ENCODE measurements at places on chromosomes 5 and 9.

DNA sequence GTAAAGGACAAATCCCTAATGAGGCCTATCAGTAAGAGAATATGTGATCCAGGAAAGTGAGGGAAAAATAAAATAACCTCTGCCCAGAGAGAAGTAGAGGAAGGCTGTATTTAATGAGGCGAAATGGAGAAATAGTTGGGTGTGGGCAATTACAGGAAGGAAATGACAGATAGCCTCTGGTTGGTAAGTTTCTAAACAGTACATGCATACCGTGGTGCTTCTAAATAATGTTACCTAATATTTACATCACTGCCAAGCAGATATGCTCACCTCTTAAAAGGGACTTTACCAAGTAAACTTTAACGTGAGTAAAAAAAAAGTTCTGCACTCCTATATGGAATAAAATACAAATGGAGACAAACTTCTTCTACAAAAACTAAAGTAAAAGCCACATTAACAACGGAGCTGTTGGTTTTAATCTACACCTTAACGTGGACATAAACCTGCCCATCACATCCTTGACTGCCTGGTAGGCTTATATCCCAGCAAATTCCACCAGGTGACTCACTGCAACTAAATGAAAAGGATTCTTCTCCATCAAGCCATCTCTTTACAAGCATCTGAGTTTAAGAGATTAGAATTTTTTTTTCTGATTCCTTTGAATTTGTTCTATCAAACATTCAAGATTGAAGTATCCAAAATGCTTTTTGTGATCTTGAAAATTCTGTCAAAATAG lies 12.4 kb downstream of the NFIL3 start:
- DNase-seq: no peak

- DNase-seq: no peak
Measured at GRCh38 chr5:12910641-12911040, 1006.4 kb upstream of the CTNND2 start.

- DNase-seq: no peak
Measured at GRCh38 chr5:143986516-143987212, 174.7 kb downstream of the HMHB1 start.

- DNase-seq: no peak
Measured at GRCh38 chr9:118321788-118322187, 617.6 kb downstream of the TLR4 start.

GRCh38 chr9:93452710-93453046 lies 703 bp downstream of the FAM120AOS start:
- DNase-seq: no peak

DNA sequence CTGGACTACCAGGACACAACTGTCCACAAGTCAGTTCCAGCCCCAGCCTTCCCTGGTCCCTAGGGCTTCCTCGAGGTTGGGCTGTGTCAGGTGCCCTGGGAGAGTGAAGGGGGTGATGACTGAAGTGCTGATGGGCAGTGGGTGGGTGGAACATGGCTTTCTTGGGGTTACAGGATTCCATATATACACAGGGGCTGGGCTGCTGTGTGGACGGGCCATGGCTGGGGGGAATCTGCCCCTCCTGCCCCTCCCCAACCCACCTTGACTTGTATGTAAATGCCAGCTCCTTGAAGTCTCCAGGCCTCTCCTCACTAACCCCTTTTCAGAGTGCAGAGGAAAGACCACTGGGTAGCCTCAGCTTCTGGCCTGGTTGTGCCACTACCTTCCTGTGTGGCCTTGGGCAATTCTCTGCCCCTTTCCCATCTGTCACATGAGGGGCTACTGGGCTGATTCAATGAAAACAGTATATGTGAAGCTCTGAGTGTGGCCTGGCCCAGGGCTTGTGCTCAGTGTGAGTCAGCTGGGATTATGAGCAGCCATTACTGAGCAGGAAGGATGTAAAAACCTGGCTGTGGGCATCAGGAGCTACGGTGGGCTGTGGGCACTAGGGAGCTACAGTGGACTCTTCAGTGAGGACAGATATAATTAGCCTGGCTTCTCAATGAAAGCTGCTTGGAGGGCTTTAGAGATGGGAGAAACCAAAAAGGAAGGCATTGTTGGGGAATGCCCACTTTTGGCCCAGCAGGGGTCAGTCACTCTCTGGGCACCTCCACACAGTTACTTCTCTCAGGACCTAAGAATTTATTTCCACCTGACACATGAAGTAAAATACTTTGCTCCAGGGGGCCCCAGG lies 23.3 kb downstream of the PITX1 start:
- no peak for DNase-seq

DNA sequence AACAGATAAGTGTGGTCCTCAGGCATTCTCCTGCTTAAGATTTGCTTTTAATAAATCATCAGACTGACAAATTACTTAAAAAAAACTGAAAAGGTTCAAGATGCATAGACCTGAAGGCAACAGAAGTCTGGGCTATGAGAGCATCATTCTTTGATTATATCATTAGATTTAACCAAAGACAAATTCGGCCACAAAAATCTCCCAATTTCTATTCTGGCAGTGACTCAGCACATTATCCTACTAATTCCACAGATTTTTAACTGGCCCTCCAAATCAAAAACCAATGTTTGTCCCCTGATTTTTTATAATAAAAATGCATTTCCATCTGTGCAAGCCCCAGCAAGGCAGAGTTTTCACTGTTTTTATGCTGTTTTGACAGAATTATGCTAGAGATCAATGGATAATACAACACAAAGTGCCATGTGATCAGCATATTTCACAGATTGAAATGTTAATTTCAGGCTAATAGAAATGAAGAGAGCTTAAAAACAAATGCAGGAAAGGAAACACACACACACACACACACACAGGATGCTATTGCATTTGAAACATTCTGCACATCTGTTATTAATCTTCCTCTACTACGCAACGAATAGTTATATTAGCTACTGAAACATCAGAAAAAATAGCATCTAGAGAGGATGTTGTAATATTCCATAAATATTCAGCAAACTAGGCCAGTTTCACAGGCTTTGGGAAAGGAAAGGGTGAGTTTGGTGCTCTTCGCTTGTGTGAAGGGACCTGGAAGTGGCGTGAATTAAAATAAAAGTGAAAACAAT lies 177.6 kb upstream of the ST8SIA4 start:
- no peak for DNase-seq

- no peak for DNase-seq
Measured at GRCh38 chr5:40551496-40552491, 127.9 kb upstream of the PTGER4 start.

DNA sequence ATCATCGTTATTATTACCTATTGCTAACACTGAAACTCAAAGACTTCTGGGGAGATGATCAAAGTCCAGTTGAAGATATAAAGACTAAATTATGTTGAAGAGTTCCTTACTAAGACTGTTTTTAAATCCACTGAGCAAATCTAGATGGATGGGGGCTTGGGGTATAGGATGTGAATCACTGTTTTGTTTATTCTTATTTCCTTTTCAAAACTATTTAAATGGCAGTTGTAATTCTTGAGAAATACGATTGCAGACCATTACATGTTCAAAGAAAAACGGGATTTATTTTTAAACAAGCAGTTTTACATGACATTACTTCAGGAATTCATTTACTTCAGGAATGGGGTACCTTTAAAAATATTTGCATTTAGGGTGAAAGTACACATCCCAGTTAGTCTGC lies 4.3 kb downstream of the RASGRF2 start:
- no peak for DNase-seq

DNA sequence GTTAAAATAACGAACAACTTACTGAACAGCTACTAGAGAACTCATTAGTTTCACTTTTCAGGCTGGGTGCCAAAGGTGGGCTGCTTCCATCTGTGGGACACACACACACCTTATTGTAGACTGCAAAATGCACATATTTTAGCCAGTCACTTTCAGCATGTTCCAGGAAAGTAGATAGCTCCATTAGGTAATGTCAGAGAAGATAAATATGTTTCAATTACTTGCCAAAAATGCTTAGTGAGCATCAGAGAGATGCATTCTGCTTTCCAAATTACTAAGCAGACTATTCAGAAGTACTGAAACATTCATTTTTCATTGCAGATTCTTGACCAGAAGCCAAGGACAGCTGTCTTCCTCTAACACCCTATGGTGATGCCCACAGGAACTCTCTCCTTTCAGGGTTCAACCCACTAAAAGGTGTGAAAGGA lies 56.2 kb upstream of the APC start:
- no peak for DNase-seq

DNA sequence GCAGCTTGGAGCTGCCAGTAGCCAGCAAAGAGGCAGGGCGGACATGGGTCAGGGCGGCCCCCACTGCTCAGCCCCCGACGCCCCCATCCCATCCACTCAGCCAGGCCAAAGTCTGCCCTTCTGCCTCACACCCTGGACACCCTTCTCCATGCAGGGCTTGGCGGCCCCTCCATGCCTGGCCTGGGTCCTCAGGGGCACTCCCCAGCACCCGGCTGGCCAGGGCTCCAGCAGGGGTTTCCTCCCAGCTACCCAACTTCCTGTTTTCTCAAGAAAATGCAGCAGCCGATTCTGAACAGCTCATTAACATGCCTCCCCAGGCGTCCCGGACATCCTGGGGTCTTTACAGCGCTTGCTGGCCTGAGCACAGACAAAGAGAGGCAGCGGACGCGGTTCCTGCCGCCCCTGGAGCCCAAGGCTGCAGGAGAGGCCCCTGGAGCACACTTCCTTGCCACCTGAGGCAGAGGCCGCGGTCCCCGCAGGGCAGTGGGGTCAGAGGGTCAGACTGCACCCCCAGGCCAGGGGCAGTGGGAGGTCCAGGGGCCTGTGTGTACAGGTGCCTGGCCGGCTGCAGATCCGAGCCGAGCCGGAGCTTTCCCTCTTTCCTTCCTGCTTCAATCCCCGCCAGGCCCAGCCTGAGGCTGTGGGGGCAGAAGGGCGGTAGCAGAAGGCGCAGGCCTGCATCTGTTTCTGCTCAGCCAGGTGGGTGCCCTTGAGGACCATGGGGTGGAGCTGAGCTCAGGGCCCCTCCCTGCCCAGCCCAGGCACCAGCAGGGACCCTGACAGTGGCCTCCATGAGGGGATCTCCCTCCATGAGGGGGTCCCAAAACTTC lies 18.7 kb upstream of the NRARP start:
- DNase-seq: no peak

DNA sequence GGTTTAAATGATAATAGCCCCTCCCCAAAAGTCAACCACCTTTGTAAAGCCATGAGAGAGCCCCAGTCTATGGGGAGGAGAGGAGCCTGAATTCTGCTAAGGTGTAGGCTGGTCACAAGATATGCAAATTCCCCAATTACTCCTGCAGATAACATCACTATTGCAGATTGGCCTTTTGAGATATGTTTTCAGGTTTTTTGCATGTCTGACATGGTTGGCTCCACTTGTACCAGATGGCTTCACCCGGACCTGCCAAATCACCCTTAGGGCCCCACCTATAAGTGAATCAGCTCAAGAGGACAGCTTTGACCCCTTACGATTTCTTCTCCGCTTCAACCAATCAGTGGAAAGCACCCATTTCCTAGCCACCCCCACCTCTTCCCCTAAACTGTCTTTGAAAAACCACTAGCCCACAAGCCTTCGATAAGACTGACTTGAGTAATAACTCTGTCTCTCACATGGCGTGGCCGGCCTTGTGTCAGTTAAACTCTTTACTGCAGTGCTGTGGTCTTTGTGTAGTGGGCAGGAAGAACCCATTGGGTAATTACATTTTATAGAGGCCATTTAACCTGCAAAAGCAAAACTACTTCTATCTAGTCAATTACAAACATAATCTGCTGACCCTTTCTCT lies 69.7 kb downstream of the PRLR start:
- DNase-seq: no peak

GRCh38 chr5:120083851-120084542 lies 380.1 kb upstream of the PRR16 start:
- DNase-seq: no peak

GRCh38 chr5:34717426-34718327 lies 61.5 kb downstream of the RAI14 start:
- DNase-seq: no peak

DNA sequence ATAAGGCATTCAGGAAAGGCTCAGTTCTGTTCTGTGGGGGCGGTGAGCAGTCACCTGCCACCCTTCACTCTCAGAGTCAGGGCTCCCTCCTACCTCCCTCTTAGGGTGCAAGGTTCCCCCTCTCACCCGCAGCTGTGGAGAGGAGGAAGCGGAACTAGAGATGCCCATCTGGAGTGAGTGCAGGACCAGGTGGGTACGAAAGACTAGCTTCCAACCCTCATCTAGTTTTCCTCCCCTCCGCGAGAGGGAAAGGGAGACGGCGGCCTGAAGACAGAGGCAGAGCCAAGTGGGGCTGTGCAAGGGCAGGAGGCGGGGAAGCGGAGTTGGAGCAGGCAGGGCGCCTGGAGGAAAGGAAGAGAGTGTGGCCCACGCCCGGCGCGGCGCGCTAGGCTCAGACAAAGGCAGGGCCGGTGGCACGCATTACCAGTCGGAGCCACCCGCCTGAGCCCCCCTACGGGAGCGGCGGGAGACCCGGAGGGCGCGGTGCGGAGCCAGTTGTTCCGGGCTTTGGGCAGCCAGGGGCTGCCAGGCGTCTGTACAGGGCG lies 7.3 kb downstream of the PRR7 start:
- no peak for DNase-seq

GRCh38 chr5:65141493-65141892 lies 340.2 kb downstream of the ADAMTS6 start:
- DNase-seq: no peak

- no peak for DNase-seq
Measured at GRCh38 chr5:87411973-87412629, 629 bp downstream of the CCNH start.

DNA sequence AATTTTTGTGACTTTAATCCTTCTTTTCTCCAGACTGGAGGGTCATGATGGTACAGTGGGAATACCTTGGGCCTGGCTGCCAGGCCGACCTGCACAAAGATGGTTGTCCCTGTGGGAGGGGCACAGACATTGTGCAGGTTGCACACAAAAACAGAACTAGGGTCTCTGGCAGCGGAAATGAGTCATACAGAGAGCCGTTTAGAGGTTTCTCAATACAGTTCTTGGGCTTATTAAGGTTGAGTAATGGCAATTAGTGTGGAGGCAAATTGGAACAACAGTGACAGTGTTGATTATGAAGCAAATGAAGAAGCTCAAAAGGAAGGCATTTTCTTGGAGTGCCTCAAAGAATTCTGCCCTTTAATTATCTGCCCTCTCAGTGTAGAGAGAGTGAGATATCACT lies 173.6 kb downstream of the TENT4A start:
- DNase-seq: no peak

GRCh38 chr9:79382458-79382857 lies 189.3 kb upstream of the TLE4 start:
- no peak for DNase-seq

DNA sequence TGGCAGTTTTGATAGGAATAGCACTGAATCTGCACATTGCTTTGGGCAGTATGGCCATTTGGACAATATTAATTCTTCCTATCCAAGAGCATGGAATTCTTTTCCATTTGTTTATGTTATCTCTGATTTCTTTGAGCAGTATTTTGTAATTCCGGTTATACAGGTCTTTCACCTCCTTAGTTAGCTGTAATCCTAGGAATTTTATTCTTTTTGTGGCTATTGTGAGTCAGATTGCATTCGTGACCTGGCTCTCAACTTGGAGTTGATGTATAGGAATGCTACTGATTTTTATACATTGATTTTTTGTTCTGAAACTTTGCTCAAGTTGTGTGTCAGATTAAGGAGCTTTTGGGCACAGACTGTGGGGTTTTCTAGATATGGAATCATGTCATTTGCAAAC lies 24.0 kb downstream of the TMEM161B start:
- DNase-seq: no peak
